ENCODE measurements at places on chromosomes 6 and 20.

GRCh38 chr6:134474955-134475354 lies 157.0 kb upstream of the SGK1 start:
- DNase-seq, result no peak

GRCh38 chr6:96330884-96331283 lies 190.7 kb upstream of the UFL1 start:
- DNase-seq, result no peak

DNA sequence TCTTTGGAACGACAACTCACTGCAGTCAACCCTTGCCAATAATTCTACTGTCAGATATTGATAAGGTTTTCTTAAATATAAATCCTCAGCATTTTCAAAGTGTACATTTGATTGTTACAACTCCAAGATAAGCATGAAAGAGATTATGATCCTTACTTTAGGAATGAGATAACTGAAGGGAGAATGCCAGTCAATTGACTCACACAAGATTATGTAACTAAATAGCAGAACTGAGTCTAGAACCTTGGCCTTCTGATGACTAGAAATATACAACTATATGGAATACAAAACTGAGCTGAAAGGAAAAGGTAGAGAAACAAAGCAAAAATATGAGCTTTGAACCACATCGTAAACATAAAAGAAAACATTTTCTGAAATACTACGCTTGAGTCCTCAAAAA lies 26.9 kb upstream of the STXBP5 start:
- DNase-seq, result peak; percentile 11

DNA sequence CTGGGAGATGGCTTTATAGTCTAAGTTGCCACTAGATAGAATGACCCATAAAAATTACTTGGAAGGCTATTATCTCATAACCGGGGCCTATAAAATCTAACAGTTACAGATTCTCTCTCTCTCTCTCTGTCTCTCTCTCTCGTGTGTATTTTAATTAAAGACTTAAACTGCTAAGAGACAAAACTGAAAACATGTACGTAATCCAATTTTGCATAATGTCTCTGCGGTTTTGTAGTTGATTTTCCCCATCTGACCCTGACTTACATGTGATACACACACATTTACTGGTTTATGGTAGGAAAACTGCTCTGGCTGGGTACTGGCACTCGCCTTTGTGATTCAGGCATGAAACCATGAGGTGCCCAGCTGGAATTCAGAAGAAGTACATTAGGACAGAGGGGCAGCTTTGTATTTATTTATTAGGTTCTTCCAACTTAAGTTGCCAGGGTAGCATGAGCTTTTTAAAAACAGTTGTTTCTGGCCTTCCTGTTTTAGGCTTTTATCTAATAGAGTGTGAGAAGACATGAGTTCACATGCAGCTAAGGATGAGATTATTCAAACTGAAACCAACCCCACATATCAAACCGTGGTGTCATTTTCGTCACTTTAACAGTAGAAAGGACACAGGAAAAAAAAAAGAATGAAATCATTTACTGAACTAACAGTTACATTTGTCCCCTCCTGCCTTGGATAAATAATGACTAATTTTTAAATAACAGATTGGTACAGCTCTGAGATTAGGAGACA lies 182.5 kb downstream of the GMPR start:
- no peak for DNase-seq

GRCh38 chr6:57252975-57253374 lies 30.9 kb upstream of the RAB23 start:
- no peak for DNase-seq

DNA sequence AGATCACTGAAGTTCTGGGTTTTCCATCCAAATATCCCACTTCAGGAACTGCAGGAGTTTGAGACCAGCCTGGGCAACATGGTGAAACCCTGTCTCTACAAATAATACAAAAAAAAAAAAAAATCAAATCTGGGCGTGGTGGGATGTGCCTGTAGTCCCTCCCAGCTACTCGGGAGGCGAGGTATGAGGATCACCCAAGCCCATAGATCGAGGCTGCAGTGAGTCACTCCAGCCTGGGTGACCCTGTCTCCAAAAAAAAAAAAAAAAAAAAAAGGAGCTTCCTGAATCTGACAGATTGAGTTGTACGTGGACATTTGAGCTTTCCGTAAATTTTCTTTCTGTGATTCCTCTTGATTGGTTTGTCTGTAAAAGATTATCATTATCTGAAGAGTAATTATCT lies 55.6 kb downstream of the TULP4 start:
- DNase-seq, result peak; percentile 32

- DNase-seq, result no peak
Measured at GRCh38 chr6:156786652-156787051, 9.5 kb downstream of the ARID1B start.

DNA sequence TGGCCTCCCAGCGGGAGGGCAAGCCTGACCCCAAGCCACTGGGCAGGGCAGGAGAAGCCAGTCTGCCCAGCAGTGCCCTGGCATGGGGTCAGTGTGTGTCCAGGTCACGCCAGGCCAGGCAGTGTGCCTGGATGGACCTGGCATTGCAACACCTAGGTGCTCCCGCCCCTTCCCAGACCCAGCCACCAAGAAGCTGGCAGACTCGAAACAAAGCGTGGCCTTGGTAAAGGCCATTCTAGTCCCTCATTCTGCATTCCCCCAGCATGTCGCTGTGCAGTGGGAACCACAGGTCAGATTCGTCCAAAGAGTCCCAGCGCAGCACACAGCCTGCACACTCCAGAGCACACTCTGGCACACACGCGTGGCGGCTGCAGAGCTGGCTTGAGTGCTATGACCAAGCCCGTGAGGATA lies 19.3 kb upstream of the APMAP start:
- no peak for DNase-seq

GRCh38 chr6:23534351-23534750 lies 591.7 kb upstream of the NRSN1 start:
- DNase-seq, result no peak

GRCh38 chr20:47181056-47181862 lies 175.2 kb downstream of the ZMYND8 start:
- peak; percentile 93 for DNase-seq

DNA sequence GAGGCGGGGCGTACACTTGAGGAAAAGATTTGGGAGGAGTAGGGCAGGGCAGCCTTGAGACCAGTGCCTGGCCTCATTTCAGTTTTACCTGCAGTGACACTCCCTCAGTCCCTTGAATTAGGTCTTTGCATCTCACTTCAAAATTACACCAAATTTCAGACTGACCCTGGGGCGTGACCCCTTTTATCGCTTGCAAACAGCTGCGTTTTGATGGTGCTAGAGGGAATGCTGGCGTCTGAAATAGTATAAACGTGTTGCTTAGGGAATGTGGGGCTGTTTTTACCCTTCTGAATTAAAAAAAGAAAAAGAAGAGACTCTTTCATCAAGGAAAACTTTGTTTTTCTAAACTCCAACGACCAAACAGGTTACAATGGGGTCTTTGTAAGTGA lies 21.0 kb downstream of the COL9A1 start:
- DNase-seq, result no peak

DNA sequence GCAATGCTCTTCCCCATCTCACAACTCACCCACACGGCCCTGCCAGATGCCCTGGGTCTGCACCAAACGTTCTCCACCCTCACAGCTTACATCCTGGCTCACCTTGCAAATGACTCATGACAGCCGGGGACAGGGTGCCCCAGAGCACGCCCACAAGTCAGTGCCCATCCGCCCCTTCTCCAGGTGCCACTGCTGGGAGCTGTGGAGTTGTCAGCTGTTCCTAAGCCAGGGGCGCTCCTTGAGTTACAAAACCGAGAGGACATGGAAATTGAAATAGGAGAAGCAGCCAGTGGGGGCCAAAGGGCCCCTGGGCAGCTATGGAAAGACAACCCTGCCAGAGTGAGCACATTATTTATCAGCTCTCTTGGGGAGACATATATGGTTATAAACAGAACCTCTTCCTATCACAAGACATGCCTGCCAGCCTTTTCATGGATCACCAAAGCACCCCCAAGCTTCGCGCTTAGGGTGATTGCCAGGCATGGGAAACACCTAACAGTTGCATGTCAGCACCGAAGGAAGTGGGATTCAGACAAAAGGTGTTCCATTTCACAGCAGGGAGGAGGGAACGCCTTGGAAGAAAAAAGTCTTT lies 236.8 kb downstream of the LY86 start:
- DNase-seq, result no peak

GRCh38 chr6:123805921-123806320 lies 2.3 kb downstream of the NKAIN2 start:
- DNase-seq, result no peak

DNA sequence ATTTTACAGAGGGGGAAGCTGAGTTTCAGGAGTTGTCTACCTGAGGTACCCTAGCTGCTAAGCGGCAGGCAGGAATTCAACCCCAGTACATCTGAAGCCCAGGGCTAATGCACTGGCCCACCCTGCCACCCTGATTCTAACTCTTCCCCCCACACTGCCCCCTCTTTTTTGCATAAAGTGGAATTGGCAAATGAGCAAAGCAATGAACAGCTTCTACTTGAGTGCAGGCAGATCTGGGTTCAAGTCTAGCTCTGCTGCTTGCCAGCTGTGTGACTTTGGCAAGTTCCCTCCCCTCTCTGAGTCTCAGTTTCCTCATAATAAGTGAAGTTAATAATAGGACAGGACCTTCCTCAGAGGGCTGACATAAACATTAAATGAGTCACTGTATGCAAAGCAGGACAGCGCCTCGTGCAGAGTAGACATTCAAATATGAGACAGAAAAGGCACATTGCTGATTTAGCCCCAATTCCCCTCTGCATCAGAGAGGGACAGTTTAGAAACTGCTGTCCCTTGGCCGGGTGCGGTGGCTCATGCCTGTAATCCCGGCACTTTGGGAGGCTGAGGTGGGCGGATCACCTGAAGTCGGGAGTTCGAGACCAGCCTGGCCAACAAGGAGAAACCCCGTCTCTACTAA lies 4.7 kb downstream of the ADA start:
- peak; percentile 52 for DNase-seq

DNA sequence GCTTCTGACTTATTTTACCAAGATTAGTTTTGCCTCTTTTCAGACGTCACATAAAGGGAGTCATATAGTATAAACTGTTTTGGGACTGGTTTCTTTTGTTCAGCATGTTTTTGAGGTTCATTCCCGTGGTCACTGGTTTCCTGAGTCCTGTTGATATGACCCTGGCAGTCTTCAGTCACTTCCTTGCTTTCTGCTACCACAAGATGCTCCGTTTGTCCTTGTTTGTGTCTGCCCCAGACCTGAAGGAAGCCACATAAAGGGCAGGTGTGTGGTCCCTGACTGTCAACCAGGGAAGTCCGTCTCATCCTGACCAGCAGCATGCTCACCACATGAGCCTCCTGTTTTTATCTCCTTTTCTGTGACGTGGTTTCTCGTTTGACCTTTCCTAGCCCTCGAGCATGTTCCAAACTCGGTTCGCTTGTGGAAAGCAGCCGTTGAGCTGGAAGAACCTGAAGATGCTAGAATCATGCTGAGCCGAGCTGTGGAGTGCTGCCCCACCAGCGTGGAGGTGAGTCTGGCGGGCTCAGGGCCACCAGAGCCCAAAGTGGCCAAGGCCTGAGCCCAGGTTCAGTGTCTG lies 26.1 kb upstream of the C20orf204 start:
- no peak for DNase-seq

DNA sequence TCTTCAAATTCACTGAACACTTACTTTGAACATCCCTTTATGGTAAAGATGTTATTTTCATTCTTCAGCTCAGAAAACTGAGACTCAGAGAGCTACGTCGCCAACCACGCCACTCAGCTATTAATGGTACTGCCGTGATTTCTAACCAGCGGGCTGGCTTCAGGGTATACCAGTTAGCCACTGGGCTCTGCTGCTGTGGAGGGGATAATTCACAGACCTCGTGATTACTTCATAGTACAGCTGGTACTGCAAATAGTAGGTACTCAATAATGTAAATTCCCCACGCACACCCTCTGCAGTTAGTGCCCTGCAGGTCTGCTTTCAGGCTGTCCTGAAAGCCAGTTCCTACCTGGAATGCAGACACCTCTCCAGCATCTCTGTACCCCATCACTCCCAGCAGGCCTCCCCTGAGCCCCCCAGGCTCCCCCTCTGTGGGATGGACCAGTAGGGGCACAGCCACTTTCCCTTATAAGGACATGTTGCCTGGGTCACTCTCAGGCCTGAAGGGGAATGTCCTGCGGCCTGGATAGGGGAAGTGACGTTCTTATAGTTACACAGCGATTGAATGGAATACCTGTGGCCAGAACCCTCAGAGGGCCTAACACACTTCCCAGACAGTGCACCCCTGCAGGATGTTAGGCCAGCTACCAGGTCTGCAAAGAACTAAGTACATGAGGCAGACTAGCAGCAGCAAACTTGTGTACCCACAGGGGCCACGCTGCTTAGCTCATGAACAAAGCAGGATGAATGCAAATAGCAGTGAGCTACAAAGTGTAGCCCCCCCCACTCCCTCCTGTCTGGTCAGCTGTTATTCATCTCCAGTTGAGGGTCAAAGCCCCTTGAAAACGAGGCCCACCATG lies 1.3 kb upstream of the OCSTAMP start:
- DNase-seq, result no peak

- DNase-seq, result no peak
Measured at GRCh38 chr6:43966853-43967718, 160.2 kb downstream of the MRPL14 start.

- peak; percentile 99 for DNase-seq
Measured at GRCh38 chr6:40962241-40962640, 76.8 kb downstream of the UNC5CL start.

DNA sequence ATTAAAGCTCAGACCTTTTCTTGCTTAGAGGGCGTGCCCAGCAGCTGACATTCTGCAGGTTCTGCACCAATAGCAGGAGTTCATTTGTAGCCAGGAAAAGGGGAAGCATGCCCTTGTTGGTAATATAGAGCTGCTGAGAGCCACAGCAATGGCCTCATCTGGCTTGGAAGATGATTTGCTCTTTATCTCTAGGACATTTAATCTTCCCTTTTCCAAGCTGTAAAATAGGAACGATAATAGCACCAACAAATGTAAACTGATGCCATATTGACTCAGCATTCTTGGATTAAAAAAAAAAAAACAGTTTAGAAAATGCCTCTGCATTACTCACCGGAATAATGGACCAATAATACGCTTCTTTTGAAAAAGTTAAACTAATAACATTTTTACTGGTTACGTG lies 93.4 kb upstream of the SLC2A12 start:
- no peak for DNase-seq

- no peak for DNase-seq
Measured at GRCh38 chr6:133241086-133241900, at the start of gene EYA4. EYA4 (plus strand) TSS chr6:133241357; CDS start chr6:133274781, 33,424 bp downstream.

DNA sequence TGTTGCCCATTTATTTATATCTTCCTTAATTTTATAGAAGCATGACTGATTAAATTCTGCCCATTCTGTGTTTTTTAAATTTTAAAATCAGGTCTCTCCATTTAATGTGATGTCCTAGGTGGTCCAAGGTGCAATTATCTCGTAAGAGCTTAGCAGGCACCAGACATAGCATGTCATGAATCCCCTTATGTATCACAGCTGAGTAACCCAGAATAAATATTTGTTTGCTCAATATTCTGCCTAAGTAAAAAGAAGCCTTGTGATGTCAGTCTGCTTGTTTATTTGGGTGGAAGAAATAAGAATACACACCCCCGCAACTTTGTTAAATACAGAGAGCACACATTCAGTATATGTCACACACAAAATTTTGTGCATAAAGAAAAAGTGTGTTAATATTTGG lies 211.3 kb downstream of the FARS2 start:
- DNase-seq, result no peak

- no peak for DNase-seq
Measured at GRCh38 chr6:89302195-89302770, 12.8 kb downstream of the GABRR2 start.

Measured in A172 (cell line).